ENCODE measurements at places on chromosomes 1 and 21. TPM values are rescaled to one million over a fixed set of nuclear protein-coding genes. Genes with fewer than 3 reads are reported as not detected.

The DIRAS3 gene
- total RNA-seq: not detected

The AADACL3 gene
- total RNA-seq: not detected

The TTC22 gene
- not detected for total RNA-seq

The GNG4 gene
- total RNA-seq: not detected

The HLX gene
- not detected for total RNA-seq

The REN gene
- total RNA-seq: not detected

All from OCI-LY7 (cell line).